Pulmonary artery endothelial cell (primary cell): ENCODE measurements at places on chromosomes 5 and 9.

GRCh38 chr5:143707806-143708205, 104.2 kb upstream of the HMHB1 start:
- DNase-seq = no peak

- DNase-seq = no peak
Observed at GRCh38 chr5:173922527-173922926, 34.4 kb downstream of the CPEB4 start.

DNA sequence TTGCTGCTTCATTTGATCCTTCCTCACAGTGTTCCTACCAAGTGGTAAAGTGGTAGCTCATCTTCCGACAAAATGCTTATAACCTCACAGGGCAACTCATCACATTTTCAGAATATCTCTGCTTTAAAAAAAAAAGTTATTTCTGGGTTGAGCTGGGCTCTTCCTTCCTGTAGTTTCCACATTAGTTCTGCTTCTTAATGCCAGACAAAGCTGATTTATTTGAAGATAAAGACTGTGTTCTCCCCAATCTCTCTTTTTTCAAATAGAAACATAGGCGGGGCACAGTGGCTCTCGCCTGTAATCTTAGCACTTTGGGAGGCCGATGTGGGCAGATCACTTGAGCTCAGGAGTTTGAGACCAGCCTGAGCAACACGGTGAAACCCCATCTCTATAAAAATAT, 273.1 kb downstream of the ACTL7B start:
- DNase-seq = no peak

GRCh38 chr5:172559004-172559932, 81.8 kb upstream of the NEURL1B start:
- DNase-seq = no peak

GRCh38 chr5:92022415-92023140, 639.5 kb upstream of the ARRDC3 start:
- no peak for DNase-seq

DNA sequence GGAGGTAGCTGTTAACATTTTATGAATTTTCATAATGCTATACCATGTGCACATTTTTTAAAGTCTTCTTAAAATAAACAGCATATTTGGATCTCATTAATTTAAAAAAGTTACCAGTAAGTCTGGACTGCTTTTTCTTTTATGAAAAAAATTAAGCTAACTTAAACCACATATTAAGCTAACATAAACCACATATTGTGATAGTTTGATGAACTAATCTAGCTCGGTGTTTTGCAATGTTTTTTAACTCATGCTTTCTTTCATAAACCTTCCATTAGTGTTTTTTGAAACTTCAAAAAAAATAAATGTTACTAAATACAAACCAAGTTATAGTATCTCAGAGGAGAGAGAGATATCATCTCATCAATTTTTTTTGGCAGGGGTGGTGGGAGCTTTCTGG, 26.5 kb downstream of the POLK start:
- DNase-seq = no peak

DNA sequence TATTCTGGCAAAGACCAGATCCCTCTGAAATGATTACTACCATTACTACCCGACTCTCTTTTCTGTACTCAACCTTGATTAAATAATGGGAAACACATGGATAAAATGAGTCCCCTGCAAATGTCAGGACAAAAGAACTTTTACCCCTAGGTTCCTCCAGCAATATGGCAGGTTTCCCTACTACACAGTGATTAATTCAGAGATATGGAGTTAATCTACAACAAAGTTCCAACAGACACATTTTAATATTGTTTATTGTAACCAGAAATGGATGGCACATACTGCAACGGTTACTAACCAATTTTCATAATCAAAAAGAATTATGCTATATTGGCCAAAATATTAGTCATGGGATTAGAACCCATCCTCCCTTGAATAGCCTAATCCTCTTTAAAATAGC, 294.8 kb downstream of the ATPSCKMT start:
- DNase-seq = no peak

- DNase-seq = no peak
Observed at GRCh38 chr5:621341-621761, 9.2 kb downstream of the CEP72 start.

DNA sequence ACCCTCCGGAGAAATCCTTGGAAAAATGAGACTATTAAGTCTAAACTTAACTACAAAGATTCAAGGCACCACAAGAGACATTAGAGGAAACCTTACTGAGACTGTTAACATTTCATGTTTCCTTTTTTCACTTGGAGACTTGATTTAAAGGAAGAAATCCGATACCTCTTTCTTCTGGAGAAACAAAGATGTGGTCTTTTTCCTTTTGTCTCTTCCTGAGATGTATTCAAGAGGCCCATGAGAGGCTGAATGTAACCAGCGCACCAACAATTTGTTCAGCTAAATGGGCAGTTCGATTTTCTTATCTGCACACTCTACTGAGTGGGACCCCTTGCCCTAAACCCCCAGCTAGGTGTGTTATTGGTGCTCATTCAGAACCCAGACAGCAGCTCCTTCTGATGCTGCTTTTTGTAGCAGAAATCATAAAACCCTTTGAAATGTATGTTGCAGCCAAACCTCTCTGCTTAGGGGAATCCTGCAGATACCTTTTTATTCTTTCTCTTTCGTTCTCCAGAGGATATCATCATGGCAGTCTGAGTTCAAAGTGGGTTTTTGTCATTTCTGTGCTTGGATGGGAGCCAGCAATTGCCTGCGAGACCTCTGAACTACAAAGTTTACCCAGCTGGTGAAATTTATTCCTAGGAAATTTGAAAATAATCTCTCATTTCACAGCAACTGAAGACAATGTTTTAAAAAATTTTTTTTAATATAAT, 41.9 kb upstream of the ACTBL2 start:
- DNase-seq = no peak

GRCh38 chr5:1415059-1415425, 30.2 kb downstream of the SLC6A3 start:
- DNase-seq = no peak

DNA sequence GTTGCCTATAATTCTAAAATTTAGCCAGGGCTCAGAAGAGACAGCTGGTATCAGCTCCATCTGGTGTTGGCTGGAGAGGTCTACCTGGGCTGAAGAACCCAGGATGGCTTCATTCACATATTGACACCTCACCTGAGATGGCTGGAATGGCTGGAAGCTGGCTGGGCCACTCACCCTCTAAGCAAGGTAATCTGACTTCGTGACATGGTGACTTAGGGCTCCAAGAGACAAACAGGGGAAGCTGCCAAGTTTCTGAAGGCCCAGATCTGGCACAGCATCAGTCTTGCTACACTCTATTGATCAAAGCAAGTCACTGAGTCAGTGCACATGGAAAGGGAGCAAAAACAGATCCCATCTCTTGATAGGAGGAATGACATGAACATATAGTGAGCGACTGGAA, 102.3 kb downstream of the EPB41L4A start:
- no peak for DNase-seq

DNA sequence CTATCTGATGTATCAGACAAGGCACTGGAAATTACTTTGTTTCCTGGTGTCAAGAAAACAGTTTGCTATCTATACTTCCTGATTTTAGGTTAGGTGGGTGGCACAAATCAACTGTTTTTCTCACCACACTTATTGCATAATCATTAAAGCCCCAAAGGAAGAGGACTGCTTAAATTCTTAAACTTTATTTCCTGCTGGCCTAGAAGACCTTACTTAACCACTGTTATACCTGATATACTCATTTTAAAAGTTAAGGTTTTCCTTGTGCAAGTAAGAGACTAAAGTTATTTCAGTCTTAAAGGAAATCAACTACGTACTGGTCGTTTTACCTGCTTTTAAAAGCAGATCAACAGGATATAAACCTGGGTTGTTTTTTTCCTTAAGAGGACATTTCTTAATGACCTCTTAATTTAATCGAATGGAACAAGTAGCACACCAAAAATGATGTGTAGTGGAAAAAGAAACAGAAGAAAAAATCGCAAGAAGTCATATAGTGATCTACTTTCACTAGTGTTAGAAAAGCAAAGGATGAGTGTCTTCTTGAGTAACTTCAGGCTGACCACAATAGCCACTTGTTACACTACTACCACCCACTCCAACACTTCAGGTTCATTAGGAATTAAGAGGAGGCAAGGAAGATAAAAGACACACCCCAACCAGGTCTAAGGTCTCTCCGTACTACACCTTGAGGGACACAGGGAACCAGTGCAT, 974 bp downstream of the CLINT1 start:
- no peak for DNase-seq

DNA sequence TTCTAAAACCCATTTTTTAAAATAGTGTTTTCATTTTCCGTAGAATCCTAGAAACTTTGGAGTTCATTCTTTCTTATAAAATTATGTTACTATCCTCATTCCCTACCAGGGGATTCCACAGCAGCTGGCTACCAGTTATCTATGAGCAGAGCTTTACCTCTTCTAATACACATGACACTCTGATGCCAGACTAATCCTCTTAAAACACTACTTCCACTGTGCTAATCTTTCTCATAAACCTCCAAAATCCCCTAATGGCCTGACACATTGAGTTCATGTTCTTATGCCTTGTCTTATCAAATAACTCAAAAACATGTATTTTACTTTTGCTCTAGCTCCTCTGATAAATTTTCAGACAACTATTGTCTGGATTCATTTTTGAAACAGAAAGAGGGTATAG, 633.6 kb upstream of the FTMT start:
- no peak for DNase-seq

DNA sequence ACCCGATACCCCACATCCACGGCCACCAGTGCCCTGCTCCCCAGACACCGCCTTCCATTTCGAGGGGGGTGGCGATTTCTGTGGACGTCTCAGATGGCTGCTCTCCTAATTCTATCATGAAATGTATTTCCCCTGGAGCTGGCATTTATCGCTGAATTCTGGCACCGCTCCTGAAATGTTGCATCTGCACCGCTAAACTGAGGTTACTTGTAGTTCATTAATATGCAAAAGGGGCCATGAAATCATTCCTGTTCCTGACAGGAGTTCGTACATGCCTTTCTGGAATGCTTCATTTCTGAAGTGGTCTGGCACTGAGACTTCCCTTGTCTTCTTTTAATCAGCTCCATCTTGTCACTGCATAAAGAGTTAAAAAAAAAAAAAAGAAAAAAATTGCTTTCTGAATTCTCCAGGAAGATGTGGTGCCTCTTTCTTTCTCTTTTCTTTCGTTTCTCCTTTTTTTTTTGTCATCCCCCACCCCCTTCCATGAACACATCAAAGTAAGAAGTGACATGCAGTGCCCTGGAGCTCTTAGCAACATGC, 97.7 kb upstream of the SMARCA2 start:
- no peak for DNase-seq

- no peak for DNase-seq
Observed at GRCh38 chr9:105065098-105066088, 137.4 kb upstream of the ABCA1 start.

DNA sequence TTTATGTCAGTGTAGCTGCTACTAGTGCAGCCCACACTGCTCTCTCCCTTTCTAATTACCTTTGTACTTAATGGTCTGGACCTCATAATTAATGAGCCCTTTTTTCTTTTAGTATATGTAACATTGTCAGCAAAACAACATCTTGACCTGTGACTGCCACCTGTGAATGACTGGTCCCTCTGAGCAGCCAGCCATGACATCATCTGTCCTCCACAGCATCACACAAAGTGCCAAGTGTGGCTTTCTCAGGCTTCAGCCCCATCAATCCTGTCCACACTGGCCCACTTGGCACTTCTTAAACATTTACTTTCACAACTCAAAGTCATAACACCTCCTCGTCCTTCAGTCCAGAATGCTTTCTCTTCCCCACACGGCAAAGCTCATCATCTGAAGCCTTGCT, 104.7 kb downstream of the GPR21 start:
- no peak for DNase-seq

GRCh38 chr9:81716409-81716808, 27.1 kb upstream of the TLE1 start:
- DNase-seq = no peak

DNA sequence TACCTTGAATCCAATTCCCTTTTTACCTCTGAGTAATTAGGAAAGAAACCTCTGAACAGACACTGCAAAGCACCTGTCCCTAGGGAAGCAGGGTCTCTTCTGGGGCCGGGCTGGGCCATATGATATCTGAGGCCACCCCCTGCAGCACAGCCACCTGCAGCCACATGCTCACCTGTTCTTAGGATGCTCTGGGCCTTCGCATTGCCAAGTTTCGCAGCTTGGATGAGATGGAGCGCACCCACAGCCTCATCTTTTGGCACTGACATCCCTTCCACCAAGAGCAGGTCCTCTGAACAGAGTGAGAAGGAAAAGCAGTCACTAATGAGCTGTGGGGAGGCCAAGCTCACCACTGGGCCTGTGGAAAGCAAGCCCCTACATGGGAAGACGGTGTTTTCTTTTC, 27.3 kb downstream of the CLTA start:
- DNase-seq = no peak

GRCh38 chr5:171897231-171897630, 109.2 kb downstream of the FBXW11 start:
- DNase-seq = no peak

- no peak for DNase-seq
Observed at GRCh38 chr5:477247-477646, 34.3 kb downstream of the EXOC3 start.
